ENCODE measurements at places on chromosomes 16 and 17.

GRCh38 chr17:7133916-7134315 is 19.3 kb upstream of the ASGR2 start:
- DNase-seq = no peak

DNA sequence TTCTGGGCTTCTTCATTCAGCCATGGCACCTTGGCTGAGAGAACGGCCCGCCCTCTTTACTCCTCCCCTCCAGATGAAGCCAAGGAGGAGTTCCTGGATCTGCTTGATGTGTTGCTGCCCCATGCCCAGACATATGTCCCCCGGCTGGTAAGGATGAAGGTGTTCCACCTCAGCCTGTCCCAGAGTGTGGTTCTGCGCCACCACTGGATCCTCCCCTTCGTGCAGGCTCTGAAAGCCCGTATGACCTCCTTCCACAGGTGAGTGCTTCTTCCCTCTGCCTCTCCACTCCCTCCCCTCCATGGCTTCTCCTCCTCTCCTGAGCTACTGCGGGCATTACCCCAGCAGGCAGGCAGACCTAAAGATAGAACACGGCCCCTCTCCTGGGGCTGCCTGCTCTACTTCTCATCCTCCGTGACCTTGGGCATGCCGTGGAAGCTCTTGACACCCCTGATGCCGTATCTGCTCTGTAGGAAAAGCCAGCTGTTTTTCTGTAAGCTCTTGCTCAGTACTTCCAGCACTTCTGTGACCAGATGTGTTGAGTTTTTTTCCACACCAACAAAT is 8.7 kb downstream of the USB1 start:
- DNase-seq = no peak

DNA sequence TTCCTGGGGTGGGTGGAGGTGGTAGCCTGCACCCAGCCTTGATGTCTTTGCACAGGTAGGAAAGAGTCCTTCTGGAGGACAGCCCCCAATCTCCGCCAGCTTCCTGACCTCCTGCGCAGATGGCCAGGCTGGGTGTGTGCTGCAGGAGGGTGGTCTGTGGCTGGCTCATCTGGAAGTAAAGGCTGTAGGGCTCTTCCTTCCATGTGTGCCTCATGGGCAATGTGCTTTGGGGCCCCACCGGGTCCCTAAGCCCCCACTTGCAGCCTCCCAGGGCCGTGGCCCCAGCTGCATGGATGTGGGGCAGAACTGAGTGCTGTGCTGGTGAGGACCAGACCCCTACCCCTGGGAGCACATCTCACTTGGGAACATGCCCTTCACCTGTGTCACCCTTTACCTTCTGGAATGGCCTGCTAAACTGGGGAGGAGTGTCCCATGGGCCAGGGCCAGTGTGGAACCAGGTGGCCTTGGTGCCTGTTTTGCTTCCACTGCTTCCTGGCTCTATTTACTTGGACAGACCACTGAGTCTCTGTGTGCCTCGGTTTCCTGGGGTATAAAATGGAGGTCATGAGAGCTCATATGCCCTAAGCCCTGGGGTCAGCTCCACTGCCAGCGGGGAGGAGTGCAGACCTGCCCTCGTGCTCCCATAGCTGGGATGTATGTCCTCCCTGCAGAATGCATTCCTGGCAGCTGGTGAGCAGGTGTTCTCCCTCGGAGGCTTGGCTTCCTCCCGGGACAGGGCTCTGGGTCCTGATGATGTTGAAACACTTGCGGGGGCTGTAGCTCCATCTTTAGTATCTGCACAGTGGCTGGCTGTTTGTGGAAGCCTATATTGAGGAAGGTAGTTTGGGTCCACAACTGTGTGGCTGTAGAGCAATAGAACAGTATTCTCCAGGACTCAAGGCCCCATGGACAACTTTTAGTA is 18.0 kb downstream of the MPRIP start:
- no peak for DNase-seq

DNA sequence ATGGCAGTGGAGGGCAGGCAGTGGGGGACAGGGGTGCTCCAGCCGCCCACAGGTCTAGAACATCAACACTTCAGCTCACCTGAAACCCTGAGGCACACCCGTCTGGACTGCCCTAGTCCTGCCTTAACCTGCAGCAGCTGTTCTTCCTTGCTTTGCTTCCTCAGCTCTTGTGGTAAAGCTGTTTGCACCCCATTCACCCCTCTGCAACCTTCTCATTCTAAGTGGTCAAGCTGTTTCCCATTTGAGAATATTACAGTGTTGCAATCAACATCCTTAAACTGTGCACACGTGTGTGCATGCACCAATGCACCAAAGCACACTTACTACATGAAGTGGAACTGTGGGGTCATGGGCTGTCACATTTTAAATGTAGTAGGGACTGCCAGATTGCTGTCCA is 32.4 kb downstream of the SCNN1B start:
- no peak for DNase-seq
